ENCODE measurements at places on chromosomes 12 and 14. TPM values are rescaled to one million over a fixed set of nuclear protein-coding genes. Genes with fewer than 3 reads are reported as not detected.

The TMEM63C gene
- 0.92 TPM for total RNA-seq

The CABP1 gene
- total RNA-seq, result 0.51 TPM

The C12orf42 gene
- 0.72 TPM for total RNA-seq

The MUCL1 gene
- not detected for total RNA-seq

The SIX1 gene
- total RNA-seq, result 42.4 TPM

The ANO4 gene
- 2.6 TPM for total RNA-seq

The FAM181A gene
- total RNA-seq, result 0.31 TPM

The GPR65 gene
- 0.41 TPM for total RNA-seq

The DPPA3 gene
- total RNA-seq, result not detected

The KLHL33 gene
- total RNA-seq, result 1.9 TPM

The MFAP5 gene
- 100 TPM for total RNA-seq

Data from tongue (tissue), 3 donors.